PC-9 (cell line): ENCODE measurements at places on chromosomes 2 and 18. TPM values are rescaled to one million over a fixed set of nuclear protein-coding genes. Genes with fewer than 3 reads are reported as not detected.
A peak's percentile ranks its signal among the peaks of the same experiment; 100 is the strongest.

Gene DUSP19
- 6.2 and 8.6 TPM in 2 replicates for total RNA-seq

Gene RGPD4
- total RNA-seq = not detected in 2 replicates

- H3K36me3 ChIP-seq = no peaks in the 10 kb centered on the region
- no peaks in the 10 kb centered on the region for H3K27me3 ChIP-seq
- H3K4me1 ChIP-seq = no peaks in the 10 kb centered on the region
- DNase-seq = no peak
- H3K4me3 ChIP-seq = no peak overlapping the region
Measured at GRCh38 chr2:113784823-113785744, 28.6 kb upstream of the SLC35F5 start.

DNA sequence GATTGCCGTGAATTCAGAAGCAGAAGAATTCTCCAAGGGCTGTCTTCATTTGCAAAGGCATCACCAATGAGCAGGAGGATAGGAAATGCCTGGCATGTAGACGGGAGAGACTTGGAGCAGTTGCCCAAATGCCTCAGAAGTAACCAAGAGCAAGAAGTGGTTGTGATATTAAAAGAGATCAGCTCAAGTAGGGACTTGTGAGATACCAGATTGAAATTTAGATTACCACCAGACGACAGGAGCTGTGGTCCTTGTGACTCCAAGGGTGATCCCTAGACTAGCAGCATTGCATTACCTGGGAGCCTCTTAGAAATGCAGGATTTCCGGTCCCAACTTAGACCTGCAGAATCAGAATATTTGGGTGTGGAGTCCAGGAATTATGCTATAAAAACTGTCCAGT, 228.6 kb upstream of the EPAS1 start:
- H3K27ac ChIP-seq = peak overlapping the region; percentile 89
- peak overlapping the region; percentile 27; the same call in 1 of the 2 replicates for H3K4me3 ChIP-seq
- H3K4me1 ChIP-seq = peaks cover 79% of the 10 kb centered on the region

Gene RND3
- 72.9 and 99.1 TPM in 2 replicates for total RNA-seq
